ENCODE measurements at places on chromosomes 2 and 18.

DNA sequence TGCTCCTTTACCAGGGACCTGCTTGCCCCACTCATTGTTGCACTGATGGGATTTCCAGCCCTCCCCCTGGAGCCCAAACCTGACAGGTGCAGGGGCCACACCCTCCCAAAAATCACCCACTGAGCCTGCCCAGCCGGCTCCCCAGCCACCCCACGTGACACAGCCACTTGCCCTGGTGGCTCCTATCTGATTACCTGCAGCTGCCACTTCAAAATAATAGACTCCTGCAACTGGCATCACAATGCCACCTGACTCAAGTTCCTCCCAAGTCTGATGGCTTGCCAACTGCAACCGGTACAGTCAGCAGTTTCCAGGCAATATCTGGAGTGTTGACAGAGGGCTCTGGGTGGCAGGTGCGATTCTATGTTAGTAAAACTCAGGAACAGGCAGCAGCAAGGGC, 66.2 kb downstream of the CRACDL start:
- no peak for DNase-seq

- DNase-seq = no peak
These were observed 87.7 kb downstream of the LIMS1 start for GRCh38 chr2:108621687-108622681.

DNA sequence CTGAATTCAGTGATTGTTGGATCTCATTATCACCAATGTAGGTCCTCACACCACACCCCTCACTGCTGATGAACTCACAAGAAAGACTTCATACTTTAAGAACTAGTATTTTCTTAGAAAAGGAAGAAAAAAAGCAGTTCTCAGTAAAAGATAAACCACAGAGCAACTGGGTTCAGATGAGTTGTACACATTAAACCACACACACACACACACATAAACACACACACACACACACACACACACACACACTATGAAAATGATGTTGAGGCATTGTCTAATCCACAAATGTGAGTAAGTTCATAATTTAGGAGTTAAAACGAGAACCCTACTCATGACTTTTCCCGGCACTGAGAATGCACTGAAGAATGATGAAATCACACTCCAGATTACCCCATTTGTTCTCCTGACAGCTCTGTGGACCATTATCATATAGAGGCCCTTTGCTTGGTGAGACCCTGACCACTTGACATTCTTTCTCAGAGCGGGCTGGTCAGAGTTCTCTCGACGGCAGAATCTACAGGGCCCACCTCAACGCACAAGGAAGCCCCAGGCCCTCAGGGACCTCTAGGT, 106.2 kb downstream of the BCL2 start:
- no peak for DNase-seq

DNA sequence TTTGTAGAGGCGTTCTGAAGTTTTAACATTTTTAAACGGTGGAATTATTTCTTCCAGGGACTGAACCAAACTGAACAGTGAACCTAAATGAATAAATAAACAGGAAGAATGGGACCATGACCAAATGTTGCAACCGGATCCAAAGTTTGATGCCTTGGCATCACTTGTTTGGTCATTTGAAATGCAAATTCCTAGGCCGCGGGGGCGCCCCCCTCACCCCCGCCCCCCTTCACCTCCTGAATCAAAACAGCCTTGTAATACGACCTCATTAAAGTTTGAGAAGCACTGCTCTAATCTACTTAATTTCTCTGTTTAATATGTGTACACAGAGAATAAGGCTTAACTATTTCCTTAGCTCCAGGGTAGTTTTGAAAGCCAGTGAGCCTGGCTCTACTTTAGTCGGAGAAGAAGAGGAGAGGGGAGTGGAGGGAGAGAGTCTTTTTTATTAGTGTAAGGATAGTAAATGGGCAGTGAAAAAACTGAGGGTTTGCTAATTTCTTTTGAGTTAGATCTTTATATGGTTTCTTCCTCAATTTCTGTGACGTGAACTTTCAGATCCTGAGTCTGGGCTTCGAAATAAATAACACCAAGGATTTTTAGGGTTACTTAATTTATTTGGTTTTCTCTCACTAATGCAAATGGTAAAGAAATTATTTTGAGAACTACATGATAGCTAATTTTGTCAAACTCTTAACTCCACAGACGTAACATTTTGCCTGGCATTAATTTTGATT, 5.7 kb downstream of the C2orf80 start:
- no peak for DNase-seq

GRCh38 chr18:47403317-47403716, 151.9 kb upstream of the SKOR2 start:
- no peak for DNase-seq

Data from activated naive CD8-positive, alpha-beta T cell treated with anti-CD3 and anti-CD28 coated beads, Interleukin-2, amount 50 U/mL, for 24 hours (primary cell).